ENCODE measurements at places on chromosomes 16 and 17.

- no peak for DNase-seq
Observed at GRCh38 chr17:1843947-1844346, 14.1 kb downstream of the RPA1 start.

DNA sequence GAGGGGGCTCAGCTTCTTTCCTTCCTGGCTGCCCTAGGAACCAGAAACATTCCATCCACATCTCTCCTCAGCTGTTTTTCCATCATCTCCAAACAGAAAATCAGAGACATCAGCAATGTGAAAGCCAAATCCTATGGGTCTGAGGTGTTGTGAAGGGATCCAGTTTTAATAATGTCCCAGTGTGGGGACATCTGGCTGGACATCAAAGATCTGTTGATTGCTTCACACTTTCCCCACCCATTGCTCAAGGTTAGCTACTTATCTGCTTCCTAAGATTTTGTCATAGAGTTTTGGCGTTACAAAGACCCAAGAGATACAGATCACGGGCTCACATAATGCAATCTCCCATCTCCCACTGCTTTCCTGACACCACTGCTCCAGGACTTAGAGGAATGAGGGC is 47.8 kb upstream of the AXIN2 start:
- no peak for DNase-seq

DNA sequence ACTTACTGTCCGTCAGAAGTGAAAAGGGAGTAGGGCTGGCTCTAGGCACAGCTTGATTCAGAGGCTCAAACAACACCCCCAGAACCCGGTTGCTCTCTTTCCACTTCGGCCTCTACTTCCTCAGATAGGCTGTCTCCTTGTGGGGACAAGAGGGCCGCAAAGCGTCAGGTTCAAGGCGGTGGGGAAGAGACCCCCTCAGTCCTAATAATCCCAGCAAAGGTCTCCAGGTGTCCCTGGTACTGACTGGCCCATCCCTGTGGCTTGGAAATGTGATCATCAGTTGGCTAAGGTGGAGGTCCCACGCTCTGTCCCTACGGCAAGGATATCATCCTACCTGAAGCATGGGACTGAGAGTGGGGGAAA is 26.0 kb downstream of the NGFR start:
- DNase-seq: no peak

DNA sequence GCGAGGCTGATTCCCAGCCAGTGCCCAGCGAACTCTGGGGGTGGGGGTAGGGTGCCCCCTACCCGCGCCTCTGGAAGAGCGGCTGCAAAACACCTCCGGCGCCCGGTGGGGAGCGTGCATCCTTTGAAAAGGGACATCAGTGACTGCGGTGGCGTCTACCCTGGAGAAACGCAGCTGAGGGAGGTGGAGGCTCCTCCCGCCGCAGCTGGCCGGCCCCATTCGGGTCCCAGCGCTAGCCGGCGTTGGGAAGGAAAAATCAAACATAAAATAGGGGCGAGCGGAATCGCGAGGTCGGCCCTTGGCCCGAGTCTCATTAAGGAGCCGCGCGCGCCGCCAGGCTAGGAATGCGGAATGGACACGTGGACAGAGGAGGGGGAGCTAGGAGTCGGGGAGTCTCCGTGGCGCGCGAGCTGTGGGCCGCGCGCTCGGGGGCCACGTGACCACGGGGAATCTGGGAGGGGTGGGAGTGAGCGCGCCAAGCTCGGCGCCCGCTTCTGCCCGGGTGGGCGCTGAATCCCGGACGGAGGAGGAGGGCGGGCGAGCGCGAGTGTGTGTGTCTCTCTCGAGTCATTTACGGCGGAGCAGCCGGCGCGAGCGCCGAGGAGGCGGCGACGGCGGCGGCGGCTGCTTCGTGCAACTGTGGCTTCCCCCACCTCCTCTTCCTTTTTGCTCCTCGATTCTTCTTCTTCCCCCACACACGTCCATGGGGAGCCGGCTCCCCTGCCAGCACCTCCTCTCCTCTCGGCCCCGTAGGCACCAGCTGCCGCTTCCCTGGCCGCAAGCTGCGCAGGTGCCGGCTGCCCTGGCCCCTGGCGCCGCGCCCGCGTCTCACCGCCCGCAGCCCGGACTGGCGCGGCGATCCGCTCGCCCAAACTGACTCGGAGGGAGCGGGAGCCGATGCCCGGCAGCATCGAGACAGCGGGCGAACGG is at the start of gene TMEM132E:
Gene TMEM132E (plus strand): TSS at position 566 of the 930 bp plus-strand sequence. CDS start 1,495 bp downstream, outside the sequence.
- DNase-seq: peak; percentile 49

DNA sequence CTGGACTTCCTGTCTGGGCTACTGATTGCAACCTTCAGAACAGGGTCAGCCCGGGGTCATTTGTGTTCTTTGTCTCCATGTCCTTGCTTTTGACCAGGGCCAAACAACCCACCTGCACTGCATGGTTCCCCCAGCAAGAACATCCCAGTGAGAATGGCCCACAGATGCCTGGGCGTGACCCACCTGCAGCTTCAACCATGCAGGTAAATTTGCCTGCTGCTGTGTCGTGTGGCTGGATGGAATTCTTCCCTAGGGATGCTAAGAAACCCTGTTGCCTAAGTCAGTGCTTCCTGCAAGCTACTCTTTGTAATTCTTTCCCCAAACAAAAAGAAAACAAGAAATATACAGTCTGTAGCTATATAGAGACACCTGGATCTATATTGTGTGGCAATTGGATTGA is 12.5 kb downstream of the CDH13 start:
- DNase-seq: no peak

DNA sequence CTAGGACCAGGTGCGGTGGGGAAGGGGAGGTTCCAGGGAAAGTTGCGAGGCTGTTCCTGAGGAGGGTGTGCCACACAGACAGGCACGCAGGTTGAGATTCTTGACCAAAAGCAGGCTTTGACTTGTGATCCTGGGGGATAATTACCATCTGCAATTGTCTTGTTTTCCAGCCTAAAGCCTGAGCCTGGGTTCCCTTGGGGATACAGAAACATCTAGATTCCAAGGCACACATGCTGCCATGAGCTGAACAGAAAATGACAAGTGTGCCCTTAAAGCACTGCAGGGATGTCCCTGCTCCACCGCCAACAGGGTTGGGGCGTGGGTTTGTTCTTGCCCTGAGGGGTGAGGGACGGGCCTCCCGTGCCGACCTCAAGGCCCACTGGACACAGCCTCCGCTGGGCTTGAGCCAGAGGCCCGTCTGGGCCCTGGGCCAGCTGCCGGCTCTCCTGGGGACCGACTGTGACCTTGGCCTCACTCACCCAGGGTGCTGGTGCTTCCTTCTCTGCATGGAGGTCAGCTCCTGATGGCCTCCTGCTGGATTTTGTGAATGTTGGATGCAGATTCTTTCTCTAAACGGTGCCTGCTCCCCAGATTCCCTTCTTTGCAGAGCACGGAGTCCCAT is 14.0 kb downstream of the CA5A start:
- peak; percentile 69 for DNase-seq

GRCh38 chr17:77451245-77451893 is 310.6 kb downstream of the SEC14L1 start:
- peak; percentile 84 for DNase-seq

GRCh38 chr17:19830061-19830460 is 37.7 kb downstream of the ULK2 start:
- DNase-seq: no peak

DNA sequence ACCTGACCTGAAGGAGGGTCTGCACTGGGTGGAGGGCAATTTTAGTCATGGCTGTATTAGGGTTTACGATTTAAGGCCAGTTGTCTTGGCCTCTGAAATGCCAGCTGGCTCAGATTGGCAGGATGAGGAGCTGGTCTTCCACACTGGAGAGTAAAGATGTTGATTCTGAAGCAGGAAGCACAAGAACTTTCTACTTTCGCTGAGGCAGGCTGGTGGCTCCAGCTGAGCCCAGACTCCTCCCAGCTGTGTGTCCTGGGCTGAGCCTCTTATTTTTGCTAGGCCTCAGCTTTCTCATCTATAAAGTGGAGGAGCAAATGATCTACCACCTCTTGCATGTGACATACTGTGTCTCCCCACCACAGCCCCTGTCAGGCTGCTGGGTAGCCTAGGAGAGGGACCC is 74.4 kb downstream of the MRM1 start:
- no peak for DNase-seq

Data from Right ventricle myocardium superior (tissue), 1 donor.